ENCODE measurements at places on chromosomes 1 and 21.

- peak; percentile 55 for DNase-seq
Measured at GRCh38 chr1:29736582-29737188, 500.4 kb downstream of the PTPRU start.

DNA sequence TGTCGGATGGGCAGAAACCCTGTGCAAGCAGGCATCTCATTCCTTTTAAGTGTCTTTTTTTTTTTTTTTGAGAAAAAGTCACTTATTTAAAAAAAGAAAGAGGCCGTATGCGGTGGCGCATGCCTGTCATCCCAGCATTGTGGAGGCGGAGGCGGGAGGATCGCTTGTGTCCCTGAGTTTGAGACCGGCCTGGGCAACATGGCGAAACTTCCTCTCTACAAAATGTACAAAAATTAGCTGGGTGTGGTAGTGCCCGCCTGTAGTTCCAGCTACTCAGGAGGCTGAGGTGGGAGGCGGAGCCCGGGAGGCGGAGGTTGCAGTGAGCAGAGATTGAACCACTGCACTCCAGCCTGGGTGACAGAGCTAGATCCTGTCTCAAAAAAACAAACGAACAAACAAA, 1.7 kb downstream of the GPR137B start:
- no peak for DNase-seq

DNA sequence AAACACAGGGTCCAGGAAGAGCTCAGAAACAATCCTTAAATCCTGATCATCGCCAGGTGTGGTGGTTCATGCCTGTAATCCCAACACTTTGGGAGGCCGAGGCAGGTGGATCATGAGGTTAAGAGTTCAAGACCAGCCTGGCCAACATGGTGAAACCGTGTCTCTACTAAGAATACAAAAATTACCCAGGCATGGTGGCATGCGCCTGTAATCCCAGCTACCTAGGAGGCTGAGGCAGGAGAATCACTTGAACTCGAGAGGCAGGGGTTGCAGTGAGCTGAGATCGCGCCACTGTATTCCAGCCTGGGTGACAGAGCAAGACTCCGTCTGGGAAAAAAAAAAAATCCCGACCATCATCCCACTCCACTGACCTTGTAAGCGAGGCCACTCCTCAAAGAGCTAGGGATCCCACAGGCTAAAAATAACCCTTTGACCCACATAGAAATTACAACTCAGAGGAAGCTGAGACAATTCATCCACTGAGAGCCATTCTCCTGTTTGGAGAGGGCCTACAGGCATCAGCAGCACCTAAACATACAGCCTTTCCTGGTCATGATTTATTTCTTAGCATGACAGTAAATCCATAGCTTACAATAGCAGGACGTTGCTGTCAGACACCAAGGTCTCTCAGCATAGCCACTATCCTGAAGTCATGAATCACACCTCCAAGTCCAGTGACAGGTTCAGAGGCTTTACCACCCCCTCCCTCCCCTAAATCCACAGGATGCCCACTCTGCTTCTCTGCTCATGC, 66.7 kb downstream of the TGFBR3 start:
- no peak for DNase-seq

DNA sequence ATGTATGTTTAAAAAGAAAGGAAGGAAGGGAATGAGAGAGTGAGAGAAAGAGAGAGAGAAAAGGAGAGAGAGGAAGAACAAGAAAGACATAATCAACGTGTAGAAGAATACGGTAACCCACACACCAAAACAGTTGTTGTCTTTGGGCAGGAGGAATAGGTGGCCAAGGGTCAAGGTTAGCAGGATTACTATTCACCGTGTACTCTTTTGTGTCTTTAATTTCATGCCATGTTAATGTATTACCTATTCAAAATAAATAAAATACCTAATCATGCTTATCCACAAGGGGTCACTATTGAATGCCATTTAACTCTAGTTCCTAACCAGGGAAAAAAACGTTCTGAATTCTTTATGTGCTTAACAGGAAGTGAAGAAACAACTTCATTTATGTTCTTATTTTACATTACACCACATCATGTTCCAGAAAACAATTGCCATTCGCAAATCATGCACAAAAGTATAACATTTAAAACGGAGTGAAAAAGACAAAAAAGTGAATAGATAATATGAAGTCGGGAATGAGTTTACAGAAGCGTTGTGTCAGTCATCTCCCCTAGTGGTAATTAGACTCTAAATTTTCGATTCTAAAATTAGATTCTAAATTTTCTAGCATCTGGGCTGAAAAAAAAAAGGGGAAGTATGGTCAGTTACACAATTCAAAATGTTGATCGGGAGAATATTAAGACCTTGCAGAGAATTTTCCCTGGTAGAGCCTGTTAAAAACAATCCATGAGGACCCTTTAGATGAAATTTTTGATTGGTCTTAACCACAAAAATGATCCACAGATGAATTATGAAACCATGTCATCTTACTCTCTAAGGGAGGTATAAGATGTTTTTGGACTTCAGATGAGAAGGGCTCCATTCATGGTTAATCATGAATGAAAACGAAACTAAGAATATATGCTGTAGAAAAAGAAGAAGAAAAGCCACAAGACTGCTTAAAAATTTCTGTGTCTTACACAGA, 700 bp upstream of the KMO start:
- no peak for DNase-seq

DNA sequence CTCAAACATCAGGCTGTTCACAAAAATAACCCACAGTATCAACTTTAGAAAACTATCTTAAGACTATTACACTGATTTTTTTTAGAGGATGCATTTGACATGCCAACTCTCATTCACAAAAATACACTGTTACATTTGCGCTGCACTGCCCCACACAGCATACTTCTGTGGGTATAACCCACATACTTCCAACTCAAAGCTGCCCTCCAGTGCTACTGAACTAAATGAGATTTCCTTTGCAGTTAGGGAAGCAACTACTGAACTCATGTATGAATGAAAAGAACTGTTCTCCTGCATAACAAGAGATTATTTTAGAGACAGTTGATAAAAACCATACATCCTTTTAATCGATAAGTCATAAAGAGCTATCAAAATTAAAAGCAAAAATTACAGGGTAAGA, 25.8 kb upstream of the GADD45A start:
- DNase-seq, result no peak

GRCh38 chr1:94047949-94048348, 73.0 kb downstream of the ABCA4 start:
- no peak for DNase-seq

DNA sequence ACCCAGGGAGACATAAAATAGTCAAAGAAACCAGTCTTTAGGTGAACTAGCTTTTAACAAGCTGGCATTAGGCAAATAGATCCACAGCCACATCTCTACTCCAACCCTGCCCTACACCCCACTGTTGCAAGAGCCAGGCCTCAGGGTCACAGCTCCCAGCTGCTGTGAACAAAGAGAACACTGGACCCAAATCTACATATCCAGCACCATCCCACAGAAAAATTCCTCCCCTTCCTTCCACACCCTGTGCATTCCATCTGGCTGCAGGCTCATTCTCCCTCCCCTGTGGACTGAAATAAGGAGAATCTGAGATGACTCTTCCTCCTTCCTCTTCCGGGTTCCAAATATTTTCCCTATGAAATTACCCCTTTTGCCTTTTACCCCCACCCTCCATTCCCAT, 23.2 kb downstream of the DLGAP3 start:
- no peak for DNase-seq

DNA sequence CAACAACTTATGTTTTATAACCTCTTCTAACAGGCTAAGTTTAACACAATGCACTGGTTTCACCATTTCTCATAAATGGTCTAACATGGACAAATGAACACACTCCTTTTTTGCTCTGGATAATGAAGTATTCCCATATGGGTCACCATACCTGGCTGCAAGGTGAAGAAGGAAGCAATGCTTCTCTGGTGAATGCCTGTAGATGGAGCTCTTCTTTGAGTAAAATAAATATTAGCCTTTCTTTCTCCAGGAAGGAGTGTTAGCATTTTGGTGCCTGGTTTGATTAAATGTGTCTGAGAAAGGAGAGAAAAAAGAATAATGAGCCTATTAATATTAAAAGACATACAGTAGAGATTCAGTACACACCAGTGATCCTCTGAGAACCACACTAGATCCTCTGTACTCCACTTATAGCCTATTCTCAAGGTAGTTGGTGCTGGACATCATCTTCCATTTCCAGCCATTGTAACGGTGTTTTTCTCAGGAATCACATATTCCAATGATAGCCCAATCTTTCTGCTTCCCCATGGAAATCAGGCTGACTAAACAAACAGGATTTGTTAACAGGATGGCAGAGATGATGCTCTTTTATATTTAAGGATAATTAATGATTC, 17.6 kb downstream of the MTFR1L start:
- DNase-seq, result no peak

GRCh38 chr1:37151789-37152188, 117.5 kb upstream of the GRIK3 start:
- no peak for DNase-seq

- DNase-seq, result no peak
Measured at GRCh38 chr1:202088206-202088605, 34.5 kb upstream of the GPR37L1 start.

DNA sequence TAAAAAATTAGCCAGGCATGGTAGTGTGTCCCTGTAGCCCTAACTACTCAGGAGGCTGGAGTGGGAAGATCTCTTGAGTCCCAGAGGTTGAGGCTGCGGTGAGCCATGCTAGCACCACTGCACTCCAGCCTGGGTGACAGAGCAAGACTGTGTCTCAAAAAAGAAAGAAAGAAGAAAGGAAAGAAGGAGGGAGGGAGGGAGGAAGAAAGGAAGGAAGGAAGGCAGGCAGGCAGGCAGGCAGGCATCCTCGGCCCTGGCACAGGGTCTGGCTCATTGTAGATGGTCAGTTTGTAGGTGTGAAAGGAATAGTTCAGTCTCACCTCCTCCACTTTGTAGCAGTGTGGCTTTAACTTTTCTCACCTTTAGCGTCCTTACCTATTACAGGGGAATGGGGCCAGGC, 25.0 kb downstream of the NAV1 start:
- DNase-seq, result no peak

DNA sequence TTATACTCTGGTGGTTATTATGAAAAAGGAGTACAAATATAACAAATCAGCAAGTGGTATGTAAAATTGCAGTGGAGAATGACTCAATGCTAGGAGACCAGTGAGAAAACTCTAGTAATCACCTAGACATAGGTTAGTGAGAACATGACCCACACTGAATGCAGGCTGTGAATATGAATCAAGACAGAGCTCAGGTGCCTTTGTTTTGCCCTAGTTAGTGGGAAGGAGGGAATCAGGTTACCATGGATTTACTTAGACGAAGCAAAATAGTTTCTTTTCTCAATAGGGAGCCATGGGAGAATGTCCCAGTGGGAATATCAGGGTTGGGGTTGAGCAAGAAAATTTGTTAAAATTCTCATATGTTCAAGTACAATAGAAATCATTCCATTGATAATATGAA, 10.6 kb upstream of the GCLM start:
- no peak for DNase-seq

DNA sequence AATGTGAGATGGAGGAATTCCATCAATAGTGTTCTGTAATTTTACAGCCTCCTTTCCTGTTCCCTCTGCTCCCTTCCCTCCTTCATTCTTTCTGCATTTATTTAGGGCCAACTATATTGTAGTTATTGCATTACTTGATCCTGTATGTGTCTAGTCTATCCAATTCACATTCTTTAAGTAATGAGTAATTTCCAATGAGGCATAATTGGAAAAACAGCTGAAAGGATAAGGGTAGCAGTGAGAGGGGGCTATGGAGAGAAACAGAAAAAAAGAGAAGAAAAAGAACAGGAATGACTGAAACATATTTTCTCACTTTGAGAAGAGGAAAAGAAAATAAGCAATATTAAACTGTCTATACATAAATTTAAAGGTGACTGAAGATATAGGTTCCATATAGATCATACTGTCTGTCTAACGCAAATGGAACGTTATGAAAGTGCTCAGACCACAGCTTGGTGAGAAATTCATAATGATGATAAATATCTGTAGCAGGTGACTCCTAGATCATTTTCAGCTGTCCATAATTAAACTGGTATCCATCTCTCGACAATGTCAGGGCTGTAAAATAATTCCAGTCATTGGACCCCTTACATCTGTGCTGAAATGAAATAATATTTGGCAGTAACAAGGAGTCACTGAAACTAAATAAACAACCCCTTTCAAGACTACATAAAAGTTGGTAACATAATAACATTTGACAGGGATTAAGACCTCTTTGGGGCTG, 61.8 kb downstream of the SPAG17 start:
- DNase-seq, result no peak
